ENCODE measurements at places on chromosomes 1 and 21.
A peak's percentile ranks its signal among the peaks of the same experiment; 100 is the strongest.

GRCh38 chr1:164712131-164713036 lies 153.4 kb downstream of the PBX1 start:
- DNase-seq, result peak; percentile 2

GRCh38 chr1:175618559-175618958 lies 124.8 kb downstream of the TNR start:
- no peak for DNase-seq

GRCh38 chr1:63269571-63269970 lies 52.8 kb upstream of the FOXD3 start:
- no peak for DNase-seq

DNA sequence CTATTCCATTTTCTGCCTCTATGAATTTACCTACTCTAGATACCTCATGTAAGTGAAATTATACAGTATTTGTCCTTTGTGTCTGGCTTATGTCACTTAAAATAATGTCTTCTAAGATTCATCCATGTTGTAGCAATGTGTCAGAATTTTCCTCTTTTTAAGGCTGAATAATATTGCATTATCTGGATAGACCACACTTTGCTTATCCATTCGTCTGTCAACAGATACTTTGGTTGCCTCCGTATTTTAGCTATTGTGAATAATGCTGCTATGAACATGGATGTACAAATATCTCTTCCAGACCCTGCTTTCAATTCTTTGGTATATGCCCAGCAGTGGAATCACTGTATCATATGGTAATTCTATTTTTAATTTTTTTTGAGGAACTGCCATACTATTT lies 10.1 kb upstream of the CCSAP start:
- DNase-seq, result no peak

GRCh38 chr1:66176012-66176715 lies 357.8 kb upstream of the SGIP1 start:
- no peak for DNase-seq

- peak; percentile 38 for DNase-seq
Observed at GRCh38 chr1:20634594-20635084, 1.4 kb downstream of the PINK1 start.

DNA sequence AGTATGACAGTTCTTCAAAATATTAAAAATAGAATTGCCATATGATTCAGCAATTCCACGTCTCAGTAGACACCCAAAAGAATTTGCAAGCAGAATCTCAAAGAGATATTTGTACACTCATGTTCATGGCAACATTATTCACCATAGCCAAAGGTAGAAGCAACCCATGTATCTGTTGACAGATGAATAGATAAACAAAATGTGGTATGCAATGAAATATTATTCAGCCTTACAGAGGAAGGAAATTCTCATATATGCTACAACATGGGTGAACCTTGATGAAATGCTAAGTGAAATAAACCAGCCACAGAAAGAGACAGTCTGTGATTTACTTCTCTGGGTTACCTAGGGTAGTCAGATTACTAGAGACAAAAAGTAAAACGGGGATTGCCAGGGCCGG lies 47.0 kb downstream of the NAV1 start:
- DNase-seq, result no peak

DNA sequence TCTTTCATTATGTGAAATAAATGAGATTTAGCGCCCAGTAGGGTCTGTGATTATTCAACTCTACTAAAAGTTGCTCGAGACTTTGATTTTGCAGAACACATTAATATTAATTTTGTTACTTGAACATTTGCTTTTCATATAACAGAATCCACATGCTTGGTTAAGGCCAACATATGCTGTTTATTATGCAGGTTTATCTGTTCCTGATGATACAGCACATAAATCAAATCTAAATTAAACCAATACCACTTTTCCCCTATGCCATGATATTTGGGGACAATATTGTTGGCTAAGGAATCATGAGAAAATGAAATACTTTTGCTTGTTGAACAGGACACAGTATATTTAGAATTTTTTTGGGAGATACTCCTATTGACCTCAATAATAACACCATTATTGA lies 291.1 kb downstream of the USP25 start:
- no peak for DNase-seq

DNA sequence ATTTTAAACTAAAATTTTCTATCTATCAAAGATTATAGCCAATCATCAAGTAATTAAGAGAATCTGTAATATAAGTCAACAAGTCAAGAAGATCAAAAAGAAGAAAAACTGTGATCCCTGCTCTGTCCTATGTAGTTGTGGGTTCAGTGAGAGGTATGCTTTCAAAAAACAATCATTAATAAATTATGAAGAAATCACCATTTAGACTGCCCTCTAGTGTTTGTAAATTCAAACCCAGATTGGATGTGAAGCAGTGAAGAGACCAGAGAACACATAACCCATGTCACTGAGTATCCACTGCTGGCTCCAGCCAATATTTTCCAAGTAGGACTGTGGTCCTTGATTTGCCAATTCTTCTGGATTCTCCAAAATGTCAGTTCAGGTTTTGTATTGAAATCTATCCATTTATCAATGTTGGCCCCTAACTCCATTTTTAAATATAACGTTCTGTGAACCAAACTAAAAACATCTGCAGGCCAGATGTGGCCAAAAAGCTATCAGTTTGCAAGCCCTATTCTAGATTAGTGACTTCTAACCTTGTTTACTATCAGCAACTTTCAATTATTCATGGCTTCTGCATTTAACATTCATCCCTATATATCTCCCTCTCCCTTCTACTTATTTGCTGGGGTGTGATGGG lies 467.5 kb upstream of the CXADR start:
- no peak for DNase-seq

GRCh38 chr1:93490357-93490756 lies 42.4 kb downstream of the FNBP1L start:
- DNase-seq, result no peak

- DNase-seq, result no peak
Observed at GRCh38 chr1:55067022-55067778, 27.9 kb downstream of the PCSK9 start.

- DNase-seq, result no peak
Observed at GRCh38 chr1:18796950-18797349, 62.5 kb downstream of the TAS1R2 start.

- no peak for DNase-seq
Observed at GRCh38 chr1:224489534-224490365, 55.2 kb upstream of the WDR26 start.

GRCh38 chr1:39499668-39500067 lies 8.2 kb downstream of the BMP8A start:
- DNase-seq, result no peak

DNA sequence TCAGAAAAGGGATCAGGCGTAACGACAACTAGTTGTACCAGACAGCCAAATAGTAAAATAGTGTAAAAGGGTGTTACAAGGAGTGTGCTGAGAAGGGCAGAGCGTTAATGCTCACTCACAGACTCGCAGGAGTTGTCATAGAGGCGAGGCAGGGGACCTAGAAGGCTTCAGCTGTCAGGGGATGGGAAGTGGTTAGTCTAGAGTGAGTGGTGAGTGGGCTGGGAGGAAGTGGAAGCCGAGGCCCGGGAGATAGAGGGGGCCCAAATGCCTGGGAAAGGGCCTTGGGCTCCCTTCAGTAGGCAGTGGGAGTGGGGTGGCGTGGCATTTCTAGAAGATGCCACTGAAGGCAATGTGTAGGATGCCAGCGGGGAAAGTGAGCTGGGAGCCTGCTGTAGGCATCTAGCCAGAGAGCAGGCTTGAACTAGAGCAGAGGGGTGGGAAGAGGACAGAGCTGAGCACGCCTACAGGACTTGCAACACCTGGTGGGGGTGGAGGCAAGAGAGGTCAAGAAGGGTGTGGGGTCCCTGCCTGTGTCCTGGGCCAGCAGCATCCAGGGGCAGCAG lies 10.3 kb downstream of the SLC6A17 start:
- no peak for DNase-seq

GRCh38 chr1:229117664-229118300 lies 153.1 kb upstream of the RAB4A start:
- DNase-seq, result no peak

DNA sequence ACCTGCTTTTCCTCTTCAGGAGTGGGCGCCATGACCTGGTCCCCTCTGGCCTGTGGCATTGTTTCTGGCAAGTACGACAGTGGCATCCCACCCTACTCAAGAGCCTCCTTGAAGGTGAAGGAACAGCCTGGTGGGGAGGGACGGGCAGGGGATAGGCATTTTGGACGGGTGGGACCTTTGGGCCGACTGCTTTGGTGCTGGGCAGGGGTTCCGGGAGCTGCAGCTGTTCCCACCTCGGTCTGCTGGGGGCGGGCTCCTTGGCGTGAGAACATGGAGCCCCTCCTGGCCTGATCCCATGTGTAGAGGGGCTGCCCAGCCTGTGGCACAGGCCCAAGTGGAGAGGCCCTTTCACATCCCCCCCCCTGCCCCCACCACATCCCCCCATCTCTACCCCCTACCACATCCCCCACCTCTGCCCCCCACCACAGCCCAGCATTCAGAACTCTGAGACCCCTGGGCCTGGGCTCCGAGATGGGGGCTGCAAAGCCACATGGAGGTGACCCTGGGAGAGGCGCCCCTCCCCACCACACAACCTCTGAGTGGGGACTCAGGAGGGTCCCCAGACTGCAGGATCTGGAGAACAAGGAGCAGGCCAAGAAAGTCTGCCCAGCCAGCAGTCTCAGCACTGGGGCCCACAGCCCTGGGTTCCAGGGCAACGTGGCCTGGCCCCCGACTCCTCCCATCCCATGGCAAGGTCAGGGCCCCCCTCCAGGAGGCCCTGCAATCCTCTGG lies 50.0 kb downstream of the KCNAB2 start:
- DNase-seq, result no peak

- no peak for DNase-seq
Observed at GRCh38 chr1:222828939-222829338, 14.1 kb downstream of the DISP1 start.

- DNase-seq, result no peak
Observed at GRCh38 chr1:153025797-153026196, 5.2 kb upstream of the SPRR1B start.

DNA sequence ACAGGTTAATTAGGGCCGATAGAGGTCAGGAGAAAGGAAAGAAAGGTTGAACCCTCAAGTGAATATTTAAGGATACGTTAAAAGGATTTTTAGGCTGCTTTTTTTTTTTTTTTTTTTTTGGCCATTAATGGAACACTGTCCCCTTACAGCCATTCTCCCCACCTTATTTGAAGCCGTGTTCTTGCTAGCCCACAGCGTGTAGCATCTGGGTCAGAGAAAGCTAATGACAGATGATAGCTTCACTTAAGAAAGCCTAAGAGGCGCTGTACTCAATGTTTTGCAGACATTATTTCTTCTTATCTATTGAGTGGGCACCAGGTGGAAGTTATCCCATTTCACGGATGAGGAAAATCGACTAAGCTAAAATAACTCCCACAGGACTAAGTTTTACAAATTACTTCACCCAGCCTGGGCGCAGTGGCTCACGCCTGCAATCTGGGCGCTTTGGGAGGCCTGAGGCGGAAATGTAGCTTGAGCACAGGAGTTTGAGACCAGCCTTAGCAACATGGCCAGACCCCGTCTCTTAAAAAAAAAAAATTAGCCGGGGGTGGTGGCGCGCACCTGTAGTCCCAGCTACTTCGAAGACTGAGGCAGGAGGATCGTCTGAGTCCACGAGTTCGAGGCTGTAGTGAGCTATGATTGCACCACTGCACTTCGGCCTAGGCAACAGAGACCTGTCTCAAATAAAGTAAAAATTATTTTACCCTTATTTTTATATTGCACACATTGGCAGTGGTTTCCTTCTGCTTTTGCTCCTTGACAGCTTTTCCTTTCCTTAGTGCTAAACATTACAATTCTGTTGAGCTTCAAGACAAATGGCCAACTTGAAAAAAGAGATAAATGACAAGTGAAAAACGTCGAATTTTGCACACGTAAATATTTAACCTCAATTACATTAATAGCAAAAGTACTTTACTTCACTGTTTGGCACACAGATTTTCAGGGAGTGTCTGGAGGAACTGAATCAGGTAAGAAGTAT lies 1.1 kb upstream of the PHTF1 start:
- no peak for DNase-seq
